ENCODE measurements at places on chromosomes 7 and 10.

GRCh38 chr10:352476-353235 lies 217.4 kb downstream of the ZMYND11 start:
- no peak for DNase-seq

- DNase-seq: no peak
Observed at GRCh38 chr7:157033483-157034473, 23.3 kb upstream of the MNX1 start.

- DNase-seq: no peak
Observed at GRCh38 chr10:6161921-6162320, 40.8 kb upstream of the PFKFB3 start.

DNA sequence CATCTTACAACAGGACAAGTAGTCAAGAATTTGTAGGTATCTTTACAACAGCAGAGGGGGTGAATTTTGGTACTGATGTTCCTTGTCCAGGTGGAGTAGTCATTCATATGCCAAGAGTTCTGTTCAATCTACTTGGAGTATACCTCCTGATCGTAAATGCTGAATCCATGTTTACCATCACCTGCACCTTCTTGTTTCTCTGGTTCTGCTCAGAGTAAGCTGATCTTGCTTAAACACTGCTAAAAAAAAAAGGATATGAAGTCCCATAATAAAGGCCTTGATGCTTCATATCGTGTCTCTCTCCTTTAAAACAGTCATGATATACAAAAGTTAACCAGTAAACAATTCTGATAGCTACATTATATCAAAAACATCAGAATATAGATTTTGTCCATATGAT lies 45.3 kb upstream of the FOXP2 start:
- no peak for DNase-seq

DNA sequence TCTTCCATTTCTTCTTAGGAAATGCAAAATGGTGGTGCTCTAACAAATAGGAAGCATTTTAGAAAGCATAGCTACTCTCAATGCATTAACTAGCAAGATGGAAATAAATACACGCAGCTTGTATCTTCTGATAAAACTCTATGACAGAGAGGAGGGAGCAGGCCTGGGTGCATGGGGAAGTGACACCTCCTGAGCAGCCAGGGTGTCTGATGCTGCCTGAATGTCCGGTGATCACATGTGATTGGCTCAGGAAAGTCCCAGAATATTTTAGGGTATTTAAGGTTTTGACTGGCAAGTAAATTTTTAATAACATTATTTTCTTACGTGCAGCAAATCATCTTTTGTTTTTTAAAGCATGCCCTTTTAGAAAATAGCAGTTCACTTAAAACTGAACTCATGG lies 261.0 kb upstream of the KLF6 start:
- DNase-seq: no peak

DNA sequence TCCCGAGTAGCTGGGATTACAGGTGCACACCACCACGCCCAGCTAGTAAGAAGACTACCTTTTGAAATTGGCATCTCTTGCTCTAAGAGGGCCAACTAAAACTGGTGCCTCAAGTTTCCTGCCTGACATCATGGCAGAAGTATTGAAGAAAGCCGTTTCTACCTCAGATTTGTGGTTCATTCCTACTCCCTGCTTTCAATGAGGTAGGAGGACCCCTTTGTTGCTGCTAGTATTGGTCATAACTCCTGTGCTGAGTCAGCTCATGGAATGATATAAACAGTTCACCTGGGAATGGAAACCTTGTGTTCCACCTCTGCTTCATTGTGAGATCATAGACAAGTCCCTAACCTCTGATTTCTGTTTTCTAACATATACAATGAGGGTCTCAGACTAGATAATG lies 82.8 kb downstream of the CDK6 start:
- no peak for DNase-seq

GRCh38 chr7:47591655-47592572 lies 10.0 kb upstream of the TNS3 start:
- DNase-seq: no peak

GRCh38 chr10:89175816-89176215 lies 31.3 kb downstream of the CH25H start:
- DNase-seq: no peak

- DNase-seq: no peak
Observed at GRCh38 chr7:94231305-94231704, 163.4 kb upstream of the COL1A2 start.

- no peak for DNase-seq
Observed at GRCh38 chr7:55349121-55349520, 16.0 kb upstream of the LANCL2 start.

GRCh38 chr7:116588225-116588624 lies 63.4 kb downstream of the CAV1 start:
- DNase-seq: no peak

All from activated effector memory CD4-positive, alpha-beta T cell treated with Interleukin-2 at 50 U/mL for 16 hours (primary cell).